Ovary (tissue), 10 donors: ENCODE measurements at places on chromosomes 2 and 18. TPM values are rescaled to one million over a fixed set of nuclear protein-coding genes. Genes with fewer than 3 reads are reported as not detected.
A peak's percentile ranks its signal among the peaks of the same experiment; 100 is the strongest.

GRCh38 chr18:13611601-13612195, 114.7 kb downstream of the FAM210A start:
- peak; percentile 52 for DNase-seq
- no peaks in the 10 kb centered on the region for H3K36me3 ChIP-seq
- no peak overlapping the region for H3K27ac ChIP-seq
- peak overlapping the region; percentile 36 for H3K4me3 ChIP-seq
- no peaks in the 10 kb centered on the region for H3K27me3 ChIP-seq

Gene MC5R
- not detected for total RNA-seq

Gene XRCC5
- 168 TPM for total RNA-seq

Gene MOCOS
- 5.4 TPM for total RNA-seq
